ENCODE measurements at places on chromosomes 13 and 19. TPM values are rescaled to one million over a fixed set of nuclear protein-coding genes. Genes with fewer than 3 reads are reported as not detected.

RBM42 gene
- 97.3 TPM for total RNA-seq

CPB2 gene
- not detected for total RNA-seq

GRCh38 chr13:60075850-60076249 is 87.9 kb downstream of the DIAPH3 start:
- no peak for DNase-seq

KLK10 gene
- total RNA-seq: not detected

ZNF14 gene
- total RNA-seq: 2.6 TPM

DDA1 gene
- total RNA-seq: 64.7 TPM

DNA sequence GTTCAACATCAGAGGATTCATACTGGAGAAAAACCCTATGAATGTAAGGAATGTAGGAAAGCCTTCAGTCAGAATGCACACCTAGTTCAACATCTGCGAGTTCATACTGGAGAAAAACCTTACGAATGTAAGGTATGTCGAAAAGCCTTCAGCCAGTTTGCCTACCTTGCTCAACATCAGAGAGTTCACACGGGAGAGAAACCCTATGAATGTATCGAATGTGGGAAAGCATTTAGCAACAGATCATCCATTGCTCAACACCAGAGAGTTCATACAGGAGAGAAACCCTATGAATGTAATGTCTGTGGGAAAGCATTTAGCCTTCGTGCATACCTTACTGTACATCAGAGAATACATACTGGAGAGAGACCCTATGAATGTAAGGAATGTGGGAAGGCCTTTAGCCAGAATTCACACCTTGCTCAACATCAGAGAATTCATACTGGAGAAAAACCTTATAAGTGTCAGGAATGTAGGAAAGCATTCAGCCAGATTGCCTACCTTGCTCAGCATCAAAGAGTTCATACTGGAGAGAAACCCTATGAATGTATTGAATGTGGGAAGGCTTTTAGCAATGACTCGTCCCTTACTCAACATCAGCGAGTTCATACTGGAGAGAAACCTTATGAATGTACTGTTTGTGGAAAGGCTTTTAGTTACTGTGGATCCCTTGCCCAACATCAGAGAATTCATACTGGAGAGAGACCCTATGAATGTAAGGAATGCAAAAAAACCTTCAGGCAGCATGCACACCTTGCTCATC is 15.4 kb downstream of the ZNF570 start:
- no peak for DNase-seq

- no peak for DNase-seq
Observed at GRCh38 chr13:112938680-112939079, 30.3 kb upstream of the MCF2L start.

GRCh38 chr13:80337288-80338081 is 3.4 kb downstream of the SPRY2 start:
- DNase-seq: peak; percentile 9

GRCh38 chr19:14363183-14364097 is 17.8 kb upstream of the ADGRE5 start:
- peak; percentile 38 for DNase-seq

DNA sequence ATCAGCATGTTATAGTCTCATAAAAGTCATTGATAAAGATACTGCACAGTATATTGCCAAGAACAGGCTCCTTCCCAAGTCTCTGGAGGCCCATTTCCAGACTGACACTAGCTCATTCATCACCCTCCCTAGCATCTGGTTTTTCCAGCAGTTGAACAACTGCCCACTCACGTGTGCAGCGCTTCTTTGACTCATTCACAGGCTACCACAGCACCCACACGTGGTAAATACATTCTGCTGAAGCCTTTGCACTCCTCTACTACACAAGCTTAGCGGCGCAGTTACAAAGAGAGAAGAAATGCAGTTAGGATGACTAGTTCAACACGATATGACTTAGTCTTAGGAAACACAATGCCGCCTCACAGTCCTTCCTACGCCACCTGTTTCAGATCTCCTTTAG is 87.7 kb downstream of the DOCK9 start:
- peak; percentile 47 for DNase-seq

- DNase-seq: peak; percentile 49
Observed at GRCh38 chr13:80339912-80340650, 845 bp downstream of the SPRY2 start.

All from endothelial cell of umbilical vein (primary cell).